ENCODE measurements at places on chromosomes 6 and 20.
A peak's percentile ranks its signal among the peaks of the same experiment; 100 is the strongest.

GRCh38 chr6:150380256-150380655 is 11.4 kb downstream of the IYD start:
- no peak for DNase-seq

GRCh38 chr6:75430631-75431325 is 62.8 kb downstream of the FILIP1 start:
- no peak for DNase-seq

GRCh38 chr6:35018746-35019145 is 122.4 kb downstream of the TCP11 start:
- no peak for DNase-seq

DNA sequence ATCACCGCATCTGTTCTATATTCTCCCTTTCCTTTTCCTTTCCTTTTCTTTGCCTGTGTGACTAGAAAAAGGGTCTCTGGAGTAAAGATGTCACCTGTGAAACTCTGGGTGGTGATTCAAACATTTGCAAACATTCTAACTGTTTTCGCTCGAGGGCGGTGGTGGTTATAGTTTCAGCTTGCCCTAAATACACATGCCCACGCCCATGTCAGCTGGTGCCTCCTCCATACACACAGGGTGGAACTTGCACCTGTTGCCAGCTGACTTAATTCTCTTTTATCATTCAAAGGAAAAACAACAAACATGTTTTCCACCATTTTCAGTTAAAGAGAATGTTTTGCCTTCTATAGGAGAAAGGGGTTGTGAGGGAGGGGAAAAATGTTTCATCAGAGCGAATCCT is 381.9 kb upstream of the ARID1B start:
- DNase-seq, result peak; percentile 84

DNA sequence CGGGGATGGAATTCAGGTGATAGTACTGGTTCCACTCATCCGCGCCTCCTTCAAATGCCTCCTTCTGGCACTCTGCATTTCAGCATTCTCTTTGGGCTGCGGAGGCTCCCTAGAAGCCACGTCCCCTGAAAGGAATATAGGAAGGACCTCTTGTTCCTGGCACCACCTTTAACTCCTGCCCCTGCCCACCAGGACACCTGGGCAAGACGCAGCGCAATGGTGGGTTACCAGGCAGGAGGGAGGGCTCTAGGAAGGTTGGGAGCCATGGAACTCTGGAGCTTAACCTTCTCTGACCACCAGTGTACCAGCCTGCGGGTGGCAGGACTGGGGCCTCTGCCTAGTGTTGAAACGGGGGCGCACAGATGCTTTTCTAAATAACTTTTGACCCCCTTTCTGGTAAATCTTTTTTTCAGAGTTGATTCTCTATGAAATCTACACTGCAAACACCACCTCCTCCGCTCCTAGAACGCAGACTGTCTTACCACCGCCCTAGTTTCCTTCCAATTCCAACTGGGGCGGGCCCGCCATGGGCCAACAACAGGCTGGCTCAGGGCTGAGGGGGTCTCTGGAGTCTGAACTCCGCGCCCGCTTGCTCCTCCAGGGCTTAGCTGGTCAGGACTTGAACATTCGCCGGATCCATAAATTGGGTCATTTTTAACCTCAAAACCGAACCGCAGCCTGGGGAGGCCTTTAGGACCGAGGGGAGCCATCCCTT is 871 bp upstream of the SYNDIG1 start:
- DNase-seq, result no peak

- no peak for DNase-seq
These were observed 20.8 kb upstream of the MLN start for GRCh38 chr6:33824461-33825154.

DNA sequence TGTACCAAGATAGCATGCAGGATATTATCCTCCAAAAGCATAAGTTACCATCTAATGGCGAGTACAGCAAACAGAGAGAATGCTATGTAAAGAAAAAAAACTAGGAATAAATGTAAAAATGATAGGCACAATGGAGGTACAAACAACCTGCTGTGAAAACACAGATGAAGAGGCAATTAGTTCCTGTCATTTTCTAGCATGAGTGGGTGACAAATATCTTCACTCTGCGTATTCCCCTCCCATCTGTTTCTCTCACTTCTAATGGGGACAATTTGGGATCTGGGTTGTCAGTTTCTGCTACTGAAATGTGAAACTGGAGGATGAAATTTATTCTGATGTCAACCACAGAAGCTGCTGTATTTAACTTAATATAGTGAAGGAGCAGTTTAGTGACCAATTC is 11.7 kb upstream of the PTPRK start:
- no peak for DNase-seq

- no peak for DNase-seq
These were observed 82.5 kb downstream of the POPDC3 start for GRCh38 chr6:105097288-105097687.

- DNase-seq, result no peak
These were observed 55.3 kb upstream of the SNX9 start for GRCh38 chr6:157767775-157768156.

GRCh38 chr6:110882274-110882619 is 7.7 kb downstream of the AMD1 start:
- DNase-seq, result no peak

GRCh38 chr6:164344801-164345291 is 930.3 kb downstream of the QKI start:
- DNase-seq, result no peak

Data from MM.1S (cell line).